ENCODE measurements at places on chromosomes 7 and 10.
A peak's percentile ranks its signal among the peaks of the same experiment; 100 is the strongest.

DNA sequence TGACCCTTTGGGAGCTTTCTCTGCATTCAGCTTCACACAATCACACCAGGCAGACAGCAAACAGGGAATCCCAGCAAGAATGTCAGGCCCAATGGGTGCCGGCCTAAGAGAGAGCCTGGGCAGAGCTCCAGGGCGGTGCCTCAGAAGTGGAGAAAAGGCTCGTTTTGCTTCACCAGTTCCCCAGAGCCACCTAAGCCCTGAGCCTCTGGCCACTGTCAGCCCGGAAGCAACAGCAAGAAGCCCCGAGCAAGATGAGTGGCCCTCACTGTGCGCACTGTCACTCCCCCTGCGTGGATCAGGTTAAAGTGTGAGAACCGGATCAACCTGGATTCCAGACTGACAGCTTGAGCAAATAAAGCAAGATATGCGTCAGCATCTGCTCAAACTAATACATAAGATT lies 14.7 kb downstream of the CNPY1 start:
- no peak for DNase-seq

DNA sequence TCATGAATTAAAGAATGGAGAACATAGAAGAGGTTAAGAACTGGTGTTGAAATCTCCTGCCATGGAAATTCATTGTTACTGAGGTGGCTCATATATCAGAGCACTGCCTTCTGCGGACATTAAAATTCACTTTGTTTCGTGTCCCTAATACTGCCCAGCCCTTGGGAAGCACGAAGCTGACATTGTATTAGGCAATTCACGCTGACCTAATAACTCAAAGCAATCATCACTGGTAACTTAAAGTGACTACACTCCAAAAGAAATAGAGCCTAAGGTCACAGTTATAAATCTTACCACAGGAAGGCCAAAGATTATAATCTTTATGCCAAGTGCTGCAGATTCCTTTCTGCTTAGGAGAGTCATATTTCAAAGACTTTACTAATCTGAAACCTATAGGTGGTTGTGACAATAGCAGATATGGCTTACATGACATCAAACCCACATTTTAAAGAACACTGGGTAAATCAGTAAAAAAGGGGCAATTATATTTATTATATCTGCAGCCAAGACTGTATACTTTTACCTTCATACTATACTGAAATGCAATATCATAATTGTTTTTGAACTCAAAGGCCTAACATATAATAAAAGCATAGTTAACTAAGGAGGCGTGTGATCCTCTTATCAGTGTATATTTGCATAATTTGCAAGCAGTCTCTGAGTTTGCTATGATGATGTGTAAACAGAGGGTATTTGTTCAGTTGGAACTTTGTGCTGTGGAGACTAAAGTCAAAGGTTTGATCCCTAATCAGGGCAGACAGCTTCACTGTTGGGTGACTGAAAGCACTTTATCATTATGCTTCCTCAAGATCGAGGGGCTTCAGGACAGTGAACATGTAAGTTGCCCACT lies 51.9 kb upstream of the CAPZA2 start:
- no peak for DNase-seq

GRCh38 chr7:47653550-47654411 lies 71.9 kb upstream of the TNS3 start:
- no peak for DNase-seq

DNA sequence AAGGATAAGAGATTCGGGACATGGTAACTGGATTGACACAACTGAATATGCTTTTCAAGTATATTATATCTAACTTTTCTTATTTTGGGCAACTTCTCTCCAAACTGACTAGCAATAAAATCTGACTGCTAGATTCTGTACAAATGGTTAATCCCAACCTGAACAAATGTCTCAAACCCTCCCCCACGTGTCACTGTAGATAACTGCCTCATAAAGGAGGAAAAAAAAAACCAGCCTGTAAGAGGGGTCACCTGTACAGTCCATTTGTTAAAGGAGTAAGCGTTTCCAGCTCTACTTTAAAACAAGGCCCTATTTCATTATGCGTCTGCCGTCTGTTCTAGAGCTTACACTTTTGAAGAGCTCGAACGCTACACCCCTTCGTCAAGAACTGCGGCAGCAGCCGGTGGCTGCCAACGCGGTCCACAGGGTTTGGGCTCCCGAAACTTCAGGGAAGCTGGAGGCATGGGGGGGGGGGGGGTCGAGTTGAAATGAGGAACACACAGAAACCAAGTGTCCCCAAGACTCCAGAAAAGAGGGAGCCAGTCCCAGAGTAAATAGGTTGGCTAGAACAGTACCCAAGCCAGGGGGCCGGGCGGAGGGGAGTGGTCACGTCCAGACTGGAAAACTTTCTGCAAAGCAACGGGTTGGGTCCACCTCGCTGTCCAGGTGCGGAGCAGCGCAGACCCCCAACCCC lies 492 bp downstream of the COG5 start:
- no peak for DNase-seq

DNA sequence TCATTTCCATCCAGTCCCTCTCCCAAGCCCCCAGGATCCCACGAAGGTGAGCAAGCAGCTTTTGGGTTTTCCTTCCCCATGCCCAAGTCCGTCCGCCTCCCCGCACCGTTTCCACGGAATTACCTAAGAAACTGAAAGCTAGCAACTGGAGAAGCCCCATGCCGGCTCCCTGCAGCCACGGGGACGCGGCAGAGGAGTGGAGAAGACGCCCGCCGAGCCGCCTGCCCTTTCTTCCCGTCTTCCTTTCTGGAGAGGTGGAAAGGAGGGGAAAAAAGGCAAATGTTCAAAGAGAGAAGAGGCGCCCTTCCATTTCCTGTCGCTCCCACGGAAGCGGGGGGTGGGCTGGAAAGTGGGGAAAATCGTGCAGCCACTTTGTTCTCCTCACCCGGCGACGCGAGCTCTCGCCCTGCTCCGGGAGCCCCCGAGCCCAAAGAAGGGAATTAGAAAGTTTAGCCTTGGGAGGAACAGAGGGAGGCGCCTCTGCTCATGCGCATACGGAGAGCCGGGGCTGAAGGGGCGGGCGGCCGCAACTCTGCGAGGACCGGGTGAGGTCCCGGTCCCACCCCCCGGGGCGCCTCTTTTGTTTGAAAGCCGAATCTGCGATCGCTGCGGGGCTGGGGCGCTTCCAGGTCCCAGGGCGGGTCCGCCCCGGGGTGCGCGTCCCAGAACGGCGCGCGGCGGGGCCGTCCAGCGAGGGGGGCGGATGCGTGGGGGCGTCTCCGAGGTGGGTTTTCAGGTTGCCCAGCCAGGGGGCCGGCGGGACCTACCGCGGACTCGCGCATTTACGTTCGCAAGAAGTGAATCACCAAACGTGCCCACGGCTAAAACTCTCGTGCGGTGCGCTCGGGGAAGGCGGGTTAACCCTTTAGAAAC lies at the start of gene LAMB1:
LAMB1 (minus strand) TSS at position 436 of the 873 bp plus-strand sequence; CDS start at position 160, 276 bp downstream.
- no peak for DNase-seq

GRCh38 chr7:149060156-149060555 lies 30.4 kb downstream of the ZNF786 start:
- no peak for DNase-seq

DNA sequence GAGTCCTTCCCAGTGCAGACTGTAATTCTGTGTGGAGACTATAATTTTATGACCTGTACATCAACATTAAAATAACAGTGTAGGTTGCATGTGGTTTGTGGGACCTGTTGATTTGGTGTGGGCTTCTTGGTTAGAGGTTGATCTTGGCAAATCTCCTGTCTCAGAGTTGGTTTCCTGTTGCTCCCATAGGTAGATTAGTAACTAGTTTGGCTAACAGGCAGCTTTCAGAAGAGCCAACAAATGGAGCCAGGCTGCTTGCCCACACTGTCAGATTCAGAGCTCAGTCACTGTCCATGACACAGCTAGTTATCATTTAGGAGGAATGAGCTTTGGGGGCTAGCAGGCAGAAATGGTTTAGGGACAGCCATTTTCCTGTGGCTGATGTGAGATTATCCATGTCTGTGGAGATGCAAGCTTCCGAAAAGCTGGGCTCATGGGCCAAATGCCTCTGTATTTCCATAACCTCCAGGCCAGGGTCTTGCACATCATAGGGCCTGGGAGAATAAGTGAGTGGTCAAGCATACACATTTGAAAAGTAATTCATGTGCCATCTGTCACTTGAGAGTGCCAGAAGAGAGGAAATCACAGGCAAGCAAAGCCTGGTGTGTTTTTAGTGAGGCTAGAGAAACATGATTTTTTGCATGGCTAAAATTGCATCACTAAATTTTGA lies 33.4 kb downstream of the CCM2 start:
- no peak for DNase-seq

- DNase-seq = no peak
Measured at GRCh38 chr10:83083831-83084230, 1055.5 kb upstream of the GHITM start.

DNA sequence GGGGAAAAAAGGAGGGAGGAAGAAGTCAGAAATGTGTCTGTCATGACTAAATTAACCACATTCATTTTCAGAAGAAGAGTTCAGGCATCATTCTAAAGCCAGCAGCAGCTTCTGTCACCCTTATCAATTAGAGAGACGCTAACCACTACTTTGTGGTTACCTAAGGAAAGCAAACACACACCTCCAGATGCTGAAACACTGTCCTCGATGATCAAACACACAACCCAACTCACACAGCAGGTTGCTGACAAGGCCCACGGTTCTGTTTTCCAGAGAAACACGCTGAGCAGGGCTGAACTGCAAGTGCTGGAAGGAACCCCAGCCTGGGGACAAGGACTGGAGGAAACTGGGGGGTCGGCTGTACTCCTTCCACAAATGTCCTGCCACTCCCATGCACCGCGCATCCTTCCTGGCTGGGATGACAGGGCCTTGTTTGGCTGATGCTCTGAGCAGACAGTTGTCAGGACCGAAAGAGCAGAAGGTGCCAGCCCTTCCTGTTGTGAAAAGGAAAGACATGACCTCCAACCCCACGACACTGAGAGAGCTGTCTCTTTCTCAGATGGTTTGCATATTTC lies 36.6 kb downstream of the PRKCQ start:
- no peak for DNase-seq

DNA sequence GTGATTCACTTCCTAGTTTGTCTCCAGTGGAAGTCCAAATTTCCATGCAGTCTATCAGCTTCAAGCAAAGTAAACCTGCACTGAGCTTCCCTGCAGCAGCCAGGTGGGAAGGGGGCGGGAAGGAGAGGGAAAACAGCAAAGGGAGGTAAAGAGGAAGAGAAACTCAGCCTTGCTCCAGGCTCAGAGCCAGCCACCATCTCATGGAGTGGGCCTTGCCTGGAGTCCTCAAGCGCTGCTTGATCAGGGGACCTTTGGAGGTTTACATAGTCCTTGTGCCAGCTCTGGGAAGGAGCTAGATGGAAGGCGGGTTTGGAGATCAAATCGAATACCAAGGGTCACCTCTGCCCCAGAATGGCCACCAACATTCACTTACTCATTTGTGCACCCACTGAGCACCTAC lies 7.4 kb downstream of the CRTAC1 start:
- DNase-seq = no peak

DNA sequence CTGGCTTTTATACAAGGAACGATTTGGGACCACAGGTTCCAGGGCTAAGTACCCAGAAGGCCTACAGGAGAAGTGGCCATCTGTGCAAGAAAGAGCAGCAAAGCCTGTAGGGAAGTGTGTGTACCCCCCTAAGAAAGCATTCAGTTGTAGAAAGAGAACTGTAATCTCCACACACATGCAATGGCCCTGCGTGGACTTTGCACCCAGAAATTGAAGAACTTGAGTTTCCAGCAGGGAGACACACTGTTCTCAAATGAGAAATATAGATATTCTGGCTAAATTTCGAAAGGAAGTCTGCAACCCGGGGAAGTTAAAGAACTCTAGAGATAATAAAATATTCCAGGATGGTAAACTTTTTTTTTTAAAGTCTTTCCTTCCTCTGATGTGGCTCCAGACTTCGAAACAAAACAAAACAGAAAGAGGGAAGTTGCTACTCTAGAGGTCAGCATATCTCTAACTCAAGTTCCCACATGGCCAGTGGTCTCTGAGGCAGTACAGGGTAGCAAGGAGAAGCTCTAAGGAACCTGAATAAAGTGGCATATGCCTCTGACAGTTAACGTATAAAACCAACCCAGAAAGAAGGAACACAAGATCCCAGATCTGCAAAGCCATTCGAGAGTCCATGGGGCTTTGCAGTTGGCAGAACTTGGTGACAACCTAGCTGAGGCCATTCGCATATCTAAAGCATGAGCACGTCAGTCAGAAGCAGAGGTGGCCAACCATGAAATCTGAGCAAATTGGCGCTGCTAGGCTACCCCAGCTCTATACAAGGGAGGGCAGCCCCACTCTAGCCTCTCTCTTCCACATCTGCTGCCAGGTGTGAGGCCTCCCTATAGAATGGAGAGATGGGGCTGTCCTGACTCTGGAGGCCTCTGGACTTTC lies 56.6 kb downstream of the ELMO1 start:
- DNase-seq = peak; percentile 61

DNA sequence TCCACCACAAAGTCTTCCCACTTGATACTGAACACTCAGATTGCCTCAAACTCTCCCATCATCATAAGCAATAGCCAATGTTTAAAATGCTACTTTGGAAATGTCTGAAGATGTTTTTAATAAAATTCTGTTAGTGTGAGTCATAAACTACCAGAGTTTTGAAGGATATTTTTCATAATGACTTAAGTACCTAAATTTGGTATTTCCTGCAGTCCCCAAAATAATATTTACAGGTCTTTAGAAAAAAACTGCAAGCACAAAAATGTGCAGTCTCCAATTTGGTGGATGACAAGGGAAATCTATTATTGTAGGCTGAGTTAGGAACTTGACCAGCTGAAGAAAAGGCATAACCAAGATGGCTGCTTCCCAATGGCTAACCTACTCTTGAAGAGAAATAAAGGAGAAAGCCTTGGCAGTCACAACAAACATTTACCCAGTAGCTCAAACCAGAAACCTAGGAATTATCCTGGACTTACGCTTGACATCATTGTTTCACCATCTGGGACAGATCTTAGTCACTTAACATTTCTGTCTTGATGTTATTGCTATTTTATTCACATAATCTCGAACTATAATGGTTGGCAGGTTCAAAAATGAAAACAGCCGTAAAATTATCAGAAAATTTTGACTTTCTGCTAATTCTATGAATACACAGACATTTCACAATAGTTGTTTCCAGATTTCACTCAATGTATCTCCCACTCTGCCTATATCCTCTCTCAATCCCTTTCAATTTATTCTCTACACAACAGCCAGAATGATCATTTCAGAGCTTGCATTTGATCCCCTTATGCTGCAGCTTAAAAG lies 111.2 kb upstream of the STEAP1B start:
- no peak for DNase-seq

- DNase-seq = no peak
Measured at GRCh38 chr7:31100871-31101270, 48.8 kb downstream of the ADCYAP1R1 start.

DNA sequence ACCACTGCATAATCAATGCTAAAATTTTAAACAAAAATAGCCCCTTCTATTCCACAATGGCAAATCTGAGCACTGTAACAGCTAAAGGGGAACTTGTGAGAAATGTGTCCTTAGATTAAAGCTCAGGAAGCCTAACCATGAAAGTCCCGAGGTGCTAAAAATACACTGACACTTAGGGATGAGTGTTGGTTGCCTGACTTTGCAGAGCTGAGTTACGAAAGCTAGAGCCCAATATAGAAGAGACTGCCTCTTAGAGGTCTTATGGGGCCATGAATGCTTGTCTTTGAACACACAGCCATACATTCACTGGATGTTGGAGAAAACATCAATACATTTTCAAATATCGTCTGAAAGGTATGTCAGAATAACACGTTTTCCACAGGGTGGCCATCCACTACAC lies 209.7 kb downstream of the LHFPL3 start:
- no peak for DNase-seq

All from globus pallidus (tissue), 1 donor.